Stimulated activated CD4-positive, alpha-beta T cell treated with anti-CD3 and anti-CD28 coated beads, TNF-alpha, amount 100 ng/mL, for 24 hours (primary cell): ENCODE measurements at places on chromosomes 5 and 9.

GRCh38 chr9:4207881-4208615 lies 91.8 kb downstream of the GLIS3 start:
- no peak for DNase-seq

- DNase-seq = no peak
Measured at GRCh38 chr9:33718987-33719386, 76.4 kb upstream of the PRSS3 start.

GRCh38 chr5:158422653-158423515 lies 563.9 kb upstream of the CLINT1 start:
- DNase-seq = no peak

- DNase-seq = no peak
Measured at GRCh38 chr5:9947225-9947714, 302.4 kb downstream of the ATPSCKMT start.

GRCh38 chr9:68955330-68955729 lies 58.6 kb downstream of the PRKACG start:
- no peak for DNase-seq

DNA sequence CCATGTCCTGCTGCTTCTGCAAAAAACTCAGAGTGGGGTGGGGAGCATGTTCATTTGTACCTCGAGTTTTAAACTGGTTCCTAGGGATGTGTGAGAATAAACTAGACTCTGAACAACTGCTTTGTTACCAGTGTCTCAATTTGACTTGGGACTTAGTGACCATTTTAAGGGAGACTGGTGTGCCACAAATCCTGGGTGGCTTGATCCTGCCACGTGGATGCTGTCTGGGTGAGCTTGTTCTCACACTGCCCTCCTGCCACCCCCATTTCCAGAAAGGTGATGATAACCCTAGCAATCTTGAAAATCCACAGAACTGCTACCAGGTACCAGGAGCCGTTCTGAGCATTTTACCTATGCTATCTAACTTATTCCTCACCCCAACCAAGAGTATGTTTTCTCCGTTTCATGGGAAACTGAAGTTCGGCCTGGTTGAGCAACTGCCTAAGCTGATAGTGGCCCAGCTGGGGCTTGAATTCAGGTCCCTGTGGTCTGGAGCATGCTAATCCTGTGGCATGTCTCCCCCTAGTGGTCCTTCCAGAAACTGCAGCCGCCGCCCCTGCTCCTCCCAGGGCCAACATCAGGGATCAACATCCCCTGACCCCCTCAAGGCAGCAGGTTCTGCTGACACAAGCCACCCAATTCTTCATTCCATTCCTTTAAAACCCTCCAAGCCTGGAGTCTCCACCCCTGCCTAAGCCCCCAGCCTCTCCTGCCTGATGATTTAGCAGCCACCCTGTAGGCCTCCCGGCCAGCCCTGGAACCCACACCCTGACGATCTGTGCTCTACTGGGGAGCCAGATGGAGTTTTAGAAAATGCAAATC lies 2.8 kb downstream of the IL3 start:
- DNase-seq = peak; percentile 85

DNA sequence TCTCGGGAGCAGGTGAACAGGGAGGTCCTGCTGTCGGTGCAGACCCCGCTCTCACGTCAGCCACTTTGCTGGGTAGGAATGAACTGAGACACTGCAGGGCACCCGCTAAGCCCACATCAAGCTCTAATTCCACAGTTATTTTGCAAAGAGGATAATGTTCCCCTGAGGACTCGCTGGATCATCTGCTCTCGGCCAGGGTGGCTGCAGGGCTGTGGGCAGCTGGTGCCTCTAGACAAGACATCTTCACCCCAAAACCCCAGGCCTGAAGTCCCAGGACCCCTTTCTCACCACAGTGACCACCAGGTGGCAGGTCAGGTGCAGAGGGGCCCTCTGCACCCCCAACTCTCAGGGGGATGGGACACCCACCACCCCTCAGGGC lies 135.1 kb upstream of the PPP1R26 start:
- DNase-seq = no peak

DNA sequence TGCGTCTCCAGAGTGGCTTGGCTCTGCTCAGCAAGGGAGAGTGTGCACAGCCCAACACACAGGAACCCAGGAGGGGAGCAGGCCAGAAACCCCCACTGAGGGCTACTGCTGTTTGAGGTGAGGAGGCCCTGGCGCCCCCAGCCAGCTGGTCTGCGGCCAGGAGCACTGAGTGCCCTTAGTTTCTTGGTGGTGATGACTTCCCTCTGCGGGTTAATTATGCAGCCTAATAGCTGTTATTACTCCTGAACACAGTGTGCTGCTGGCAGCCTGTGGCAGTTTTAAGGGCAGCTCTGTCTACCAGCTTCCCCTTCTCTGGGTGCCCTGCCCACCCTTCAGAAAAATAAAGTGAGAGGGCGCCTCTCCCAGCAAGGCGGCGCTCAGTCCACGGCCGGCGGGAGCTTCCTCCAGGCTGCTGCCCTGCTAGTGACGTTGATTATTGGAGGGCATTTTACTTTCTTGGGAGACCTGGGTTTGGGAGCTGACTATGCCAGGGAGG lies 19.2 kb downstream of the GADD45G start:
- no peak for DNase-seq

- no peak for DNase-seq
Measured at GRCh38 chr5:956941-957747, 51.5 kb upstream of the NKD2 start.

DNA sequence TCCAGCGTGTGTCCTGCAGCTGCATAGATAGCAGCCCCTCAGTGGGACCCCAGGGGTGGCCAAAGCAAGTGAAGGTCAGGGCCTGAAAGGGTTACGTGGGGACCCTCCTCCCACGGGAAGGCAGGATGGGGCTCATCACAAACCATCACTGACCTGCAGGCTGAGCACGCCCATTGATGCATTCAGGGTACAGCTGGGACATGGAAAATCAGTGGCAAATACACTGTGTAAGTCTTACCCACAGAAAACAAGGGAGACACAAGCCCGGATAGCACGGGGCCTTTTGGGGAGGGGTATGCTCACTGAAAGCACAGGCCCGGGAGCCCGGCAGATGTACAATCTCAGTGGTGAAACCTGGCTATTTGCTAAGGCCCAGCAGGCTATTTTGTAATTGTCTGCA lies 49.1 kb downstream of the SEMA4D start:
- no peak for DNase-seq

- no peak for DNase-seq
Measured at GRCh38 chr5:61229416-61229815, 67.1 kb upstream of the SMIM15 start.

- no peak for DNase-seq
Measured at GRCh38 chr9:694092-694402, 147.4 kb upstream of the DMRT1 start.

GRCh38 chr9:37453827-37454226 lies 11.4 kb downstream of the ZBTB5 start:
- DNase-seq = no peak

DNA sequence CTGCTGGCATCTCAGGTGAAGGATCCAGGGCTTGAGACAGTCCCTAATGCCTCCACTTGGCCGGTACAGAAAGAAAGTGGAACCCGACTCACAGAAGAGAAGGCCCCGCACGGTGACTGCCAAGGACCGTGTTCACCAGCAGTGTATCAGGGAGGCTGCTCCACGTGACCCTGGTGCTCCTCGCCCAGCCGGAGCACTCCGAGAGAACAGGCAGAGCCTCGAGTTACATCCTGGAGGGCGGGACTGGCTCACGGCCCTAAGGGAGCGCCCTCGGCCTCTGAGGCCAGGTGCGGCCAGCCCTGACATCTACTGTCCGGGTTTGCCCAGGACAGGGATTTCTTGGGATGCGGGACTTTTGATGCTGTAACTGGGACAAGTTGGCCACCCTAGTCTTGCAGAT lies 104.0 kb upstream of the SARDH start:
- DNase-seq = no peak

GRCh38 chr5:175825893-175826292 lies 45.5 kb upstream of the CPLX2 start:
- no peak for DNase-seq

DNA sequence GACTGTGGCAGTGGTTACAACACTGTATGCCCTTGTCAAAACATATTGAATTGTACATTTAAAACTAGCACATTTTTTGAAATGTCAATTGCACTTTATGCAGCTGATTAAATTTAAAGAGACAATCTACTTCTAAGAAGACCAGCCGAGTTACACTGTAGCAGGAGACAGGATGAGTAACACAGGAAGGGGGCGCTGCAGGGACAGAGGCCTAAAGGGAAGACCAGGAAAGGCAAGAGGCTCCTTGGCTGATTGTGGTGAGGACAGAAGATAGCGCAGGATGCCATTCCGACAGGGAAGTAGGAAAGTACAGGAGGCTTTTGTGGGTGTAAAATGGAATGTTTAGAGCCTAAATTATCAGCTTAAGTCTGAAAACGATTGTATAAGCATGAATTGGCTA lies 28.2 kb upstream of the PPP2R2B start:
- DNase-seq = no peak

GRCh38 chr5:15334551-15335266 lies 165.3 kb upstream of the FBXL7 start:
- no peak for DNase-seq

DNA sequence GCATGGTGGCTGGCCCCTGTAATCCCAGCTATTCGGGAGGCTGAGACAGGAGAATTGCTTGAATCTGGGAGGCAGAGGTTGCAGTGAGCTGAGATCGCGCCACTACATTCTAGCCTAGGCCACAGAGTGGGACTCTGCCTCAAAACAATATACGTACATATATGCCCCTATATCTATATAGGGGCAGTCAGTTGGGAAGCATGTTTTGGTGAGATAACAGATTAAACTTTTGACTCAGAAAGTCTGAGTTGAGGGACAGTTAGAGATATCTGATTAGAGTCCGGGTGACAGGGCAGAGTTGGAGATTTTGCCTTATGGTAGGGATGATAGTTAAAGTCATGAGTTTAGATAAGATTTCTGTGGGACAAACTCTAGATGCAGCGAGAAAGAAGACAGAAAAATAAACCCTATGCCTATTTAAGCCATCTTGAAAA lies 71.8 kb upstream of the ALDH1A1 start:
- DNase-seq = no peak

GRCh38 chr9:71249729-71250317 lies 128.4 kb upstream of the TRPM3 start:
- DNase-seq = no peak

GRCh38 chr9:33787839-33788238 lies 7.5 kb upstream of the PRSS3 start:
- no peak for DNase-seq

DNA sequence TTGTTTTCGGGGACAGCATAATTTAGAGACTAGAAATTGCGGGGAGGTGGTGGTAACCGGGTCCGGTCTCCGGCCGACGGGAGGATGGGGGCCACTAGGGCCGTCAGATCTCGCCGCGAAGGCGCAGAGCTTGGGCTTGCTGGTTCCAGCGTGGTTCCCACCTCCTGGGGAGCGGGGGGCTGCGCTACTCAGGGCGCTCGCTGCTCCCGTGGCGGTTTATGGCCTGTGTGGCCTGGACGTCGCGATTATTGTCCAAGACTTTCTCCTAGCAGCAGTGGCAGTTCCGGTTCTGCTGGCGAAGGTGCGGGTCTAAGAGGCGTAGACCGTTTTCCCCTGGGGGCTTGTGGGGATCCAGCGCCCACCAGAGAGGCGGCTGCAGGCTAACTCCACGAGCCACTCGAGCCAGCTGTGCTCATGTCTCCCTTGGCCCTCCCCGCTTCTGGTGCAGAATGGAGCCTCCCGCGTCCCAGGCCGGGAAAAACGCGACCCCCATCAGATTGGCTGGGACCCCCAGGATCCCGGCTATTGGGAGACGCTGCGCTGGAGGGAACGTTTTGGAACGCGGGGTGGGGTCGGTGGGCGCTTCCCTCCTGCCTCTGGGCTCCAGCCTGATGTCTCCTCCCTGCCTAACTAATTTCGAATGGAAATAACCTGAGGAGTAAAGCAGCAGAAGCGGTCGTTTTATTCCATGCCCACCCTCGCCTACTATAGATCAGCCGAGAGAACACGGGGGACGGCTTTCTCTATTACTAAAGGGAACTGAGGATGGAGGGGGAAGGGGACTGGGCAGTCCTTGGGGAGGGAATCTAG lies 87.1 kb downstream of the ENTREP1 start:
- no peak for DNase-seq

GRCh38 chr9:83342731-83343130 lies 195.5 kb downstream of the FRMD3 start:
- no peak for DNase-seq

DNA sequence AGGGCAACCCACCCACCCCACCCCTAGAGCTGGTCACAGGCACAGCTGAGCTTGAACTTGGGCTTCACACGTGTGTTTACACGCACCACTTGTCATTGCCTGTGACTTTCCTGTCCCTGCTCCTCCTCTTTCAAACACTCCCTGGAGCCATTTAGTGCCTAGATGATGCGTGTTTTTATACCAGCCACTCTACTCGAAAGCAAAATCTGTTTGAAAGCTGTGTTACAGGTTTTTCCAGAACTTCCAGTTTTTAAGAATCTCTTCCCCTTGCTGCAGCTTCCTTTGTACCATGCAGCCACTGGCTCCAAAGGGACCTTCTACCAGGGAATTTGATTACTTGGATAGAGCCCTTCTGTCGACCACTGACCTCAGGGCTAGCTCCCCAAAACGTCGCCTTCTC lies 78.8 kb upstream of the SPRY4 start:
- no peak for DNase-seq

GRCh38 chr9:88997646-88998045 lies 6.4 kb downstream of the S1PR3 start:
- no peak for DNase-seq

GRCh38 chr5:160833806-160834205 lies 18.2 kb downstream of the ATP10B start:
- no peak for DNase-seq

- no peak for DNase-seq
Measured at GRCh38 chr5:43296835-43297234, 16.4 kb downstream of the HMGCS1 start.

GRCh38 chr9:111237447-111237846 lies 92.6 kb downstream of the OR2K2 start:
- DNase-seq = no peak

DNA sequence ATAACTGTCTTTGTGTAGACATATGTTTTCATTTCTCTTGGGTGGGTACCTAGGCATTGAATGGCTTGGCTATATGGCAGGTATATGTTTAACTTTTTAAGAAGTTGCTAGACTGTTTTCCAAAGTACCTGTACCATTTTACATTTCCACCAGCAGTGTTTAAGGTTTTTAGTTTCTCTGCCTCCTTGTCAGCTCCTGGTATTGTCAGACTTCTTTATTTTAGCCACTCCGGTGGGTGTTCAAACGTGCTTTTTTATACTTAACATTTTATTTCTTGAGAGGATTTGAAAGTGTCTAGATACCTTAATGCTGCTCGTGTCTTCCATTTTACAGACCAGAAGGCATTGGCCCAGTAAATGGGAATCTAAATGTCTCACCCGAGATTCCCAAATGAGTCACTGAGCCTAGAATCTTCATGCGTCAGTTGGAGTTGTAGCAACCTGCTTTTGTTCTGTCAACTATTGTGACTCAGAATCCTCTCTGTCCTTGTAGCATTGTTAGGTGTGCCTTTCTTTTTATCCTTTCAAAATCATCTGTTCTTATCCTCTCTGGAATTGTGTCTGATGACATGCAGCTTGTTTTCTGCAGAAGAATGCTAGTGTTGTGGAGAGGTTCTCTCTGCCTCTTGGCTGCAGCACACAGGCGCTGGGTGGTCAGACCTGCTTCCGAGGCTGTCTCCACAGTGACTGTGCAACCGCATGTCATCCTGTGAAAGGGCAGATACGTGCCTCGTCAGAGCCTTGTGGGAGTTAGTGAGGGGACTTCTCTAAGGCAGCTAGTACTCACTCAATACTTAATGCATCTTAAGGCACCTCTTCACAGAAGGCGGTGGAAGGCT lies 291.8 kb downstream of the AOPEP start:
- DNase-seq = no peak
